ENCODE measurements at places on chromosomes 6 and 20.

GRCh38 chr20:1894951-1895673 lies at the start of gene SIRPA:
SIRPA (plus strand) TSS chr20:1895407; CDS start chr20:1895448, 41 bp downstream.
- peak; percentile 59 for DNase-seq

DNA sequence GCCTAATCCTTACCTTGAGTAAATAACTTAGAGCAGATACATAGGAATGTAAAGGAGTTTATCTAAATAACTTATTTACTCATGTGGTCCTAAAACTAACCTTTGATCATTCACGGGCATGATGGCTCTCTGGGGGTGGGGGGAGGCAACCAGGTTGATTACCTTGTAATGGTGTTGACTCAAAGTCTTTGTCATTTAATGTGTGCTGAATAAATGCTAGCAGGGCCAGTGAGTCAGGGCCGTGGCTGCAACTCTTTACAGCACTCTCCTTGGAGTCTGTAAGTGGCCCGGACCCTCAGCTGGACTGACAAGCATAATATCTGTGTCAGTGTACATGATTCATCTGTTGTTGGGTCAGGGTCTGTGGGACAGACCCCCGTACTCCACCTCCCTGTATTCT lies 203.0 kb downstream of the EPM2A start:
- no peak for DNase-seq

GRCh38 chr6:93017213-93017612 lies 402.1 kb downstream of the EPHA7 start:
- peak; percentile 30 for DNase-seq

- no peak for DNase-seq
These were observed 48.7 kb upstream of the HEY2 start for GRCh38 chr6:125700581-125701353.

GRCh38 chr20:771741-772464 lies 3.6 kb upstream of the SLC52A3 start:
- no peak for DNase-seq

- no peak for DNase-seq
These were observed 209.2 kb downstream of the ZNF217 start for GRCh38 chr20:53384392-53384791.

- DNase-seq: no peak
These were observed 92.9 kb upstream of the ENPP5 start for GRCh38 chr6:46263707-46264086.

DNA sequence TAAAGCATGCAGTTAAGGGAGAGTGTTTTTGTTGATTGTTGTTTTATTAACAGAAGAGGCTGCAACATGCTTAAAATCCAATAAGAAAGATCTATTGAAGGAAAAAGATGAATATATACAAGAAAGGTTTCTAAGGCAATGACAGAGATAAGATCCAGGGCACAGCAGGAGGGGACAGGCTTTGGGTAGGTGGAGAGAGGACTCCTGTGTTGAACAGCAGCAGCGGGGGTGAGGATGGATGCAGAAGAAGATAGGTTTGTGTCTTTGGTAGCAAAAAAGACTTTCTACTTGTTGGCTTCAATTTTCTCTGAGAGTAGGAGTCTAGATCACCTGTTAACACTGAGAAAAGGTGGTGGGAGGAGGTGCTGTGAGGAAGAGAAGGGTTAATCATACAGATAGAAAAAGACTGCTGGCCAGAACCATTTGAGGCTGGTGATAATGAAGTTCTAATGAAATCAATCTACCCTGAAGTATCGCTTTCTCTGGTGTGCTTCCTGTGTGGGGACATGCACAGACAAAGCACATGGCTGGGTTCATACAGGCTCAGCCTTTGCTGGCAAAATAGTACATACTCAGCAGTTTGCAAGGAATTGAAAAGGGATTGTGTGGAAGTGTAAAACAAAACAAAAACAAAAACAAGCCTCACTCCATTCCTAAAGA lies 17.2 kb upstream of the DST start:
- DNase-seq: no peak

GRCh38 chr20:42678895-42679294 lies 510.8 kb downstream of the PTPRT start:
- peak; percentile 46 for DNase-seq

GRCh38 chr6:53793318-53794136 lies 1.3 kb upstream of the LRRC1 start:
- DNase-seq: peak; percentile 67

DNA sequence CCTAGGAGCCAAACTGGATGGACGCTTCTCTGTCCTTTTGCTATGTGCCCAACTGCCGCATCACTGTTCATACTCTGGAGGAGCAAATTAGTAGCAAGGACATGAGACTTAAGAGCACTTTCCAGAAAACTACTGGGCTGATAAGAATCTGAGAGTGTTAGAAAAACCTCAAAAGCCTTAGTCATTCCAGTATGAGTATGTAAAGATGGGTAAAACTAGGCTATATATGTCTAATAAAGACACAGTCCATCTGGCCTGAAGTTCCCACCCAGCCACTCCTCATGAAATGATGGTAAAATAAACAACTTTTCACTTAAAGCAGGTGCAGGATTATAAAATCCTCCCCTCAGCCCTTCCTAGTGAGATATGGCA lies 30.6 kb downstream of the SHLD1 start:
- no peak for DNase-seq

DNA sequence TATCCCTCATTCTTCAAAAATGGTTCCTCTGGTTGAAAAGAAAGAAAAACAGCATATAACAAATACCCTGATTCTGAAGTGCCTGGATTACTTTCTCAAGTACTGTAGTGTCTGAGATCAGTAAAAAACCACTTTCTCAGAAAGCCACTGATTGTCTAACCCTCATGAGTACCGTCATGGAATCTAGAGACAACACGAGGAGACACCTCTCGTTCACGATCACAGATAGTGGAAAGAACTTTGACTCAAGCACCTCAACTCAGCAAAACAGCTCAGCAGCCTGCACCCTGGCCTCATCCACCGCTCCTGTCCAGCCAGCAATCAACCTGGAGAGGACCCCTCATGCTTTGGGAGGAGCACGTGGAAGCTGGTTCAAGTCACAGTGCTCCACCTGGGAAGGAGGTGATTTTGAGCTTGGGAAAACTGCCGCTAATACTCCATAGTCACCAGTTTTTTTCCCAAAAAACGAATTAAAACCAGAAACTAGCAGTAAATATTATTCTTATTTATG lies 1.0 kb downstream of the SCML4 start:
- DNase-seq: no peak

DNA sequence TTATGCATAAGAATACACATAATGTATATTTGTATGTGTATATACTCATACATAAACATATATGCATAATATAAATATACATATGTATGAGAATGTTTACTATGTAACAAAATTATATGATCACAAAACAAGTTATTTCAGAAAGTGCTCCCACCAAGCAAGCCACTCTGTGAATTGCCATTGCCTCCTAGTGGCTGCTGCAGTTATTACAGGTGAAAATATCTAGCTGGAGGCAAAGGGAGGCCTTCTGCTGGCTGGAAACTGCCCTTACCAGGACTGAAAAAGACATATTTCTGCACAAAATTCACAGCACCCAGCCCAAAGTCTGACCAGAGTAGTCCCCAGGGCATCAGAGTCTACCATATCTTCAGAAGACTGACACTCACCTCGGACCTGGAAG lies 14.4 kb upstream of the ADAM33 start:
- no peak for DNase-seq

DNA sequence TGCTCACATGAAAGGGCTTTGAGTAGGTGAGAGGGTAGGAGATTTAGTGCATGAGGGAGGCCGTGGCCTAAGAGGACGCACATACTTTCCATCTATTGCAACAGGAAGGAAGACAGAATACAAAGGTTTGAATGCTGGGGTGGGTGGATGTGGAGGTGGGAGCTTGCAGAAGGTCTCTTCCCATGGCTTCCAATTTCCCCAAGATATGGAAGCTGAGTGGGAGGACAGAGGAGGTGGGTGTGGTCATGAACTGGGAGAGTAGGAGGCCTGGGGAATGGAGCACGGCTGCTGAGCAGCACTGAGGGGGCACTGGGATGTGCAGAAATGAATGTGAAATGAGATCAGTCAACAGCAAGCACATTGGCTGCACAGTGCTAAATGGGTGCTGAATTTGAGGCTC lies 70.3 kb downstream of the SCML4 start:
- no peak for DNase-seq

- no peak for DNase-seq
These were observed 36.9 kb upstream of the CD93 start for GRCh38 chr20:23122796-23123655.

GRCh38 chr6:17420368-17420767 lies 27.0 kb downstream of the CAP2 start:
- DNase-seq: no peak

GRCh38 chr6:140043762-140044378 lies 669.4 kb upstream of the CITED2 start:
- DNase-seq: peak; percentile 27

GRCh38 chr6:113178349-113178748 lies 678.8 kb upstream of the MARCKS start:
- DNase-seq: no peak

DNA sequence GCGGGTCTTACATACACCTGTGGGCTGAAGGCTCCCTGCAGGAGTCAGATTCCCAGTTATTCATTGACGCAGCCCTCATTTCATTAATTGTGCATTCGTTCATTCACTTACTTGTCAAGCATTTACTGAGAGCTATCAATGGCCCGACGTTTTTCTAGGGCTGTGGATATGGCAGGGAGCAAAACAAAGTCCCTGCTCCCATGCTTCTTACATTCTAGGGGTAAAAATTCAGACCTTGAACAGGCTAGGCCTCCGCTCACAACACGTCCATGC lies 369 bp upstream of the NSFL1C start:
- DNase-seq: no peak

DNA sequence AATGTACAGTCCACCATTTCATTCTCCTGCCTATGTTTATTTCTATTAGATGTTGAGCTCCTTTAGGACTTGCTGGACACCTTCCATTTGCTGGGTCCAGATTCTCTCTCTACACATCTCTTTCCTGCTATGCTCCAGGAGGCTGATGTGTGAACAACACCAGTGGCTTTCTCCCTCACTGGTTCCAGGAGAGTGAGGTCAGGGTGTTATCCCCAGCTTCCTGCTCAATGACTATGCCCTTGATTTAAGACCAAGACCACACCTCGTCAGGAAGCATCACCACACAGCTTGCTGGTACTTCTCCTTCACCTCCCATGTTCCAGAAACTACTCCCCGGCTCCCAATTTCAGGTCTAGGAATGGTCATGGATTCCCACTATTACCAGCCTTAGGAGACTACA lies 31.3 kb upstream of the E2F3 start:
- no peak for DNase-seq

DNA sequence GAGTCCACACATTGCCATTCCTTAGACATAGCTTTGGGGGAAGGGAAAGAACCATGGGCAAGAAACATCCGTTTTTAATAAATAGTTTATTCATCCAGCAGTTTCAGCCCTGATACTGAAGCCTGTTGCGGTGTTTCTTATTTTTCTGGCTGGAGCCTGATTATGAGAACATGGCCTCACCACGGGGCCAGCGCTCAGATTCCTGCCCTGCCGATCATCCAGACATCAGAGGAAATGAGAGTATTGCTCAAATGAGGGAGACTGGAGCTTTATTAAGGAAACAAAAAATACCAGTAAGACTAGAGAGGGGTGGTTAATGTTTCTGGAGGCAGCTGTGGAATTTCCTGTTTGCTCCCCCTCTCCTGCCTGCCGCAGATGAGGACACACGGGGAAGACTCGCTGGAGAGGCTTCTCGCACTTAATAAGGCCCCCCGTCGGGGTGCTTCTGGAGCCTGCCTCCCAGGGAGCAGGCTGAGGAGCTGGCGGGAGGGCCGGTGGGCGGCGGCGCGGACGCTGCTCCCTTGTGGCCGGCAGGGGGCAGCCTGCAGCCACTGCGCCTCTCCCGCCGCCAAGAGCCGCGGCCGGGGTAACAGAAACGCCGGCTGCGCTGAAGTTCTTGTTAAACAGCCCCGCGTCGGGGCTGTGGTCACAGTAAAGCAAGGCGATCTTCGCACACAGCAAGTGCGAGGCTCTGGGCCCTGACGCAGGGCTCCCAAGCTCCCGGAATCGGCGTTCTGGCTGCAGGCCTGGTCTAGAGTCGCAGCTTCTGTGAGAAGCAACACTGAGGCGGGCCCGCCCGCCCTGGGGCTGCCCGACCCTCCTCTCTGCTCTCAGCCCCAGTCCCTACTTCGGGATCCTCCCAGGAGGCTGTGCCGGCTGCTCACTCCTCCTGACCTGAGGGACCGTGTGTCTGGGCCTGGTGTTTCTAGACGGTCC lies 17.5 kb downstream of the LEMD2 start:
- DNase-seq: peak; percentile 84

Measured in ACHN (cell line).